ENCODE measurements at places on chromosomes 7 and 10.

- no peak for DNase-seq
Measured at GRCh38 chr7:1872191-1873069, 202.4 kb downstream of the ELFN1 start.

- DNase-seq, result no peak
Measured at GRCh38 chr7:2736411-2736914, 48.5 kb downstream of the AMZ1 start.

GRCh38 chr10:131874991-131875451, 25.8 kb upstream of the PPP2R2D start:
- DNase-seq, result peak; percentile 78

- DNase-seq, result no peak
Measured at GRCh38 chr10:53023411-53023810, 250.8 kb upstream of the MBL2 start.

GRCh38 chr10:4294996-4295792, 510.2 kb upstream of the KLF6 start:
- DNase-seq, result no peak

DNA sequence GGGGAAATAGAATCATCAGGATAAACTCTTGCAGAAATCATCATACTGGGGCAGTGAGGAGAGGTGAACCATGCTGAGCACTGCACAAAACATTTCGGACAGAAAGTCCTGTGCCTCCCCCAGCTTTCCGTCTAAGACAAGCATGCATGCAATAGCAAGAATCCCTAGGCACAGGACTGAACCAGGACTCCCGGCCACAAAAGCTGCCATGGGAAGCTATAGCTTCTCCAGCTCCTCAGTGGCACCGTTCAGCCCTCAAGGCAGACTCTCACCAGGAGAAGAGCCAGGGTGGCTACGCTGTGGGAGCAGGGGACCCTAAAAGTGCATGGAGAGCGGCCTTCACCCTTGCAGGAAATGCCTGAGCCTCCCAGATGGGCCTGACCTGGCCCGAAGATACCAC, 70.8 kb downstream of the ASB13 start:
- no peak for DNase-seq

DNA sequence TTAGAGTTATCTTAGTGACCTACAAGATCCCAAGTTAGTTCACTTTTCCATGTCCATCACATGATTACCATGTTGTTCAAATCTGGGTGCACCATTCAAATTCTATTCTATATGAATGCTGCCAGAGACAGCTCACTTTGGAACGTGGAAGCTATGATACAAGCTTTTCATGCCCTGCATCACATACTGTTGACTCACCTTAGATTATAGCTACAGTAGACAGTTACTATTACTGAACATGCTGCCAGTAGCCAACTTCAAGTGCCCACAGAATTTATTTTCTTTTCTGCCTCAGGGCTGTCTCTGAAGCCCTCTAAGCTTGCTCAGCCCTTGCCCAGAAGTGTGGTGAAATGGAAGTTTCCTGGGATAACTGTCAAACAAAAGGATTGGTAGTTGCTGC, 231.1 kb downstream of the GPR158 start:
- no peak for DNase-seq

- no peak for DNase-seq
Measured at GRCh38 chr10:29158066-29158465, 130.8 kb upstream of the LYZL1 start.

GRCh38 chr7:23759671-23760391, 49.8 kb downstream of the STK31 start:
- peak; percentile 16 for DNase-seq
